Gastroesophageal sphincter (tissue), 4 donors: ENCODE measurements at places on chromosomes 16 and 17.
A peak's percentile ranks its signal among the peaks of the same experiment; 100 is the strongest.

DNA sequence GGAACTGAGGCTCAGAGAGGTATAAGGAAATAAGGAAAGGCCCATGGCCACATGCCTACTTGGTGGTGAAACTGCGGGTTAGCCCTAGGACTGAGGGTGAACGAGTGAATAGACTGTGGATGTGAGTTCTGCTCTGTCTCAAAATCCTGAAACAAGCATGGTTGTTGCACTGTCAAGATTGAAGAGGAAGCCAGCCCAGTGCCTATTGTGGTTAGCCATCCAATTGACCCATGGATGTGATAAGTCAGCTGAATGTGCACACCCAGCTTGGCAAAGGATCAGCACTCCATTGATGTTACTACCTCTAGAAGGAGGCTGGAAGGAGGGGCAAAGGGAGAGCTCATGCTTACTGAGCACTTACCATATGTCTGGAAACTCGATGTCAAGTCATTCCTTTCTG lies 4.5 kb downstream of the TMEM114 start:
- H3K27ac ChIP-seq: no peak overlapping the region
- peaks cover 7% of the 10 kb centered on the region for H3K4me1 ChIP-seq
- peaks cover 61% of the 10 kb centered on the region for H3K27me3 ChIP-seq
- ATAC-seq: no peak

GRCh38 chr16:72978212-72978611 lies 69.7 kb downstream of the ZFHX3 start:
- no peak overlapping the region for H3K4me3 ChIP-seq
- H3K4me1 ChIP-seq: no peaks in the 10 kb centered on the region
- no peaks in the 10 kb centered on the region for H3K27me3 ChIP-seq
- H3K27ac ChIP-seq: no peak overlapping the region
- ATAC-seq: peak; percentile 40
- no peaks in the 10 kb centered on the region for H3K36me3 ChIP-seq

- no peaks in the 10 kb centered on the region for H3K27me3 ChIP-seq
- H3K36me3 ChIP-seq: no peaks in the 10 kb centered on the region
These were observed 155.7 kb upstream of the NOL11 start for GRCh38 chr17:67562005-67562404.

GRCh38 chr17:17141279-17141678 lies 64.9 kb downstream of the PLD6 start:
- no peak overlapping the region for H3K4me3 ChIP-seq
- no peak for ATAC-seq
- no peaks in the 10 kb centered on the region for H3K36me3 ChIP-seq
- H3K4me1 ChIP-seq: peaks cover 16% of the 10 kb centered on the region
- no peaks in the 10 kb centered on the region for H3K27me3 ChIP-seq
